ENCODE measurements at places on chromosomes 13 and 19.

- DNase-seq = no peak
Observed at GRCh38 chr19:1041272-1041834, 1.4 kb downstream of the ABCA7 start.

- DNase-seq = peak; percentile 52
Observed at GRCh38 chr19:6424195-6424938, at the start of gene KHSRP. TSS of gene KHSRP (minus strand) at chr19:6424811. CDS start at chr19:6424701, 110 bp downstream.

DNA sequence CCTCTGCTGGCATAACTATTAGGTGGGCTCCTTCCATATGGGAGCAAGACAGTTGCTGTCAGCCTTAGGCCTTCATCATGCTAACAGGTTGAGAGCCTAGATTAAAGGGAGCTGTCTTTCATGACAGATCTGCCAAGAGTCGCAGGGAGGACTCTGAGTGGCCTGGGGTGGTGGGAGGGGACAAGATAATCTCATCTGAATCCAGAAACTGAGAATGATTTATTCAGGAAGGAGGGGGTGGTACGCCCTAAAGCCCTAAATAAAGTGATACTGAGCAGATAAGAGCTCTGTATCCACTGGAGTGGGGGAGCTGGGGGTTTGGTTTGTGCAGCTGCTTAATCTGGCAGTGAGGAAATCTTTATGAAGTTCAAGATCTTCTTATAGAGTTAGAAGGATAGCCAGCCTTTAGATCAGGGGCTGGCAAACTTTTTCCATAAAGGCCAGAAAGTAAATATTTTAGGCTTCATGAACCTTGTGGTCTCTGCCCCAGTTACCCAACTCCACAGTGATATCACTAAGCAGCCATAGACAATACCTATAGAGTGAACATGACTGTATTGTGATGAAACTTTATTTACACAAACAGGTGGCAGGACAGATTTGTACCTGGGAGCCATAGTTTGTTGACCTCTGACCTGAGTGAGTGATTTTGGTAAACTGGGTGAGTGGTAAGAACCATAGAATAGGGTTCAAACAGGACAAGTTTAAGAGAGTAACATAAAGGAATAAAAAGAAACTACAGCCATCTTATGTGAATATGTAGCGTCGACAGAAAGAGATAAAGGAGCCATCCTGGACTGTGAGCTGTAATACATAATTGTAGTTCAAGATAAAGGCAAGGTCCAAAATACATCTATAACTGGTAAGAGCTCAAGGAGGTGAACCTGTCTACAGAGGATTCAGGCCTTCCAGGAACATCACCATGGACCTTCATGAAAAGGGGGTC, 9.8 kb upstream of the STK24 start:
- no peak for DNase-seq

- DNase-seq = no peak
Observed at GRCh38 chr19:1472231-1473084, 6.6 kb downstream of the C19orf25 start.
